ENCODE measurements at places on chromosomes 5 and 9.
A peak's percentile ranks its signal among the peaks of the same experiment; 100 is the strongest.

- DNase-seq, result no peak
These were observed 53.3 kb downstream of the PTPN3 start for GRCh38 chr9:109444771-109445320.

DNA sequence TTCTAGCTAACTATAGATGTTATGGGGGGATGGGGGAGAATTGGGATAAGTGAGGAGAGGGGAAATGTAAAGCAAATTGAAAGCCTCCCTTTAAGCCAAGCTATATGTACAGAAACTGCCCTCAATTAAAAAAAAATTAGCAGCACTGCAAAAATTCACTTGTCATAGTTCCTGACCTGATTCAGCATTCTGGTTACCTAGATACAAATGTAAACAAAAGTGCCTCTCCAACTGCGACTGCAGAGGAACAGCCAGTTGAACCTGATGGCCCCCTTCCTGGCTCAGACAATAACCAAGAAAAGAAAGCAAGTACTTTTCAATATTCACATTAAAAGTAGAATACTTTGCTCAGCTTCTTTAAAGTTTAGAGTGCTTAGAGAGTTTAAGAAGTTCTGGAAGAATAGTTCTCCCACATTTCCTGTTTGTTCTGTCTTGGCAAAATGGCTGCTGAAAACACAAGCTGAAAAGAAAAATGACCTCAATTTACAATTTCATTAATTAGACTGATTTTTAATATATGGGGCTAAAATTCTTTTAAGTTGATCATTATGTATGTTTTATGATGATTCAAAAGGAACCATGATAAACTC lies 1.5 kb downstream of the FAM81B start:
- DNase-seq, result peak; percentile 24

- DNase-seq, result no peak
These were observed 18.8 kb downstream of the CKMT2 start for GRCh38 chr5:81251922-81252321.

GRCh38 chr9:128099231-128099931 lies 28.1 kb downstream of the PTGES2 start:
- peak; percentile 30 for DNase-seq

- no peak for DNase-seq
These were observed 22.8 kb upstream of the CERCAM start for GRCh38 chr9:128397831-128398230.
